ENCODE measurements at places on chromosomes 12 and 14. TPM values are rescaled to one million over a fixed set of nuclear protein-coding genes. Genes with fewer than 3 reads are reported as not detected.

Gene PTHLH
- 14.2 TPM for total RNA-seq

Gene SIX6
- total RNA-seq, result not detected

Gene FOXG1
- total RNA-seq, result 0.25 TPM

Gene CMKLR1
- total RNA-seq, result 0.05 TPM

Gene SART3
- 40.9 TPM for total RNA-seq

Gene PAH
- not detected for total RNA-seq

Gene CLBA1
- total RNA-seq, result 14.4 TPM

All from A549 treated with dexamethasone at 1 μM for 4 hours (cell line).